IMR-90 (cell line): ENCODE measurements at places on chromosomes 6 and 20.
A peak's percentile ranks its signal among the peaks of the same experiment; 100 is the strongest.

GRCh38 chr6:50661636-50662035 lies 51.7 kb upstream of the TFAP2D start:
- no peak for DNase-seq

- DNase-seq = no peak
Observed at GRCh38 chr20:59159091-59159490, 4.5 kb upstream of the ZNF831 start.

DNA sequence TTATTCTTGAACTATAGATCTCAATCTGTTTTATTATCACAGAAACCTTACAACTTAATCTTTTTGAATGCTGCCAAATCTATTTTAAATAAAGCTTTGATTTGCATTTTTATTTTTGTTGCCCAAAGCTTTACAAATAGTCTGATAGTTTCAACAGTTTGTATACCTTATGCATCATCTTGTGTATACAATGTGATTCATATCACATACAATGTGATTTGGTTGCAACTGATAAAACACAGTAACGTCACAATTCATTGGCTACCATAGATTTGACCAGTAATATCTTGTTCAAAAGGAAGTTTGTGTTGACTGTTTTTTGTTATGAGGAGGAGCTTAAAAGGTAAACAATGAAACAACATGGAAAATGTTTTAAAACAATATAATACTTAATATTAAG lies 110.9 kb downstream of the EYA4 start:
- peak; percentile 37 for DNase-seq

- DNase-seq = no peak
Observed at GRCh38 chr6:74826263-74826662, 379.6 kb downstream of the COL12A1 start.

DNA sequence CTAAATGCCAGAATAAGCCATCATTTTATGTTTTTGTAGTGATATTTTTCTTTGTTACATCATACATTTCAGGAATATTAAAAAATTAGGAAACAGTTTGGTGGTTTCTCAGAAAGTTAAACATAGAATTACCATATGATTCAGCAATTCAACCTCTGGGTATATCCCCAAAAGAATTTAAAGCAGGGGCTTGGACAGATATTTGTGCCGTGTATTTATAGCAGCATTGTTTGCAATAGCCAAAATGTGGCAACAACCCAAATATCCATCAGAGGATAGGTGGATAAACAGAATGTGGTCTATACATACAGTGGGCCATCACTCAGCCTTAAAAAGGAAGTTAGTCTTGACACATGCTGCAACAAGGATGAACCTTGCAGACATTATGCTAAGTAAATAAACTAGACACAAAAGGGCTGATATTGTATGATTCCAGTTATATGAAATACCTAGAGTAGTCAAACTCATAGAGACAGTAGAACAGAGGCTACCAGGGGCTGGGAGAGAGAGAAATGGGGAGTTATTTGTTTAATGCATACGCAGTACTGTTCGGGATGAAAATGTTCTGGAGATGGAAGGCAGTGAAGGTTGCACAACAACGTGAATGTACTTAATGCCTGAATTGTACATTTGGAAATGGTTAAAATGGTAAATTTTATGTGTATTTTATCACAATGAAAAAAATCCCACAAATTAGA lies 18.9 kb upstream of the TRAF3IP2 start:
- peak; percentile 31 for DNase-seq

- DNase-seq = peak; percentile 52
Observed at GRCh38 chr6:7219310-7219709, 93.7 kb downstream of the SSR1 start.

- no peak for DNase-seq
Observed at GRCh38 chr6:167481307-167481926, 156.5 kb downstream of the TTLL2 start.

DNA sequence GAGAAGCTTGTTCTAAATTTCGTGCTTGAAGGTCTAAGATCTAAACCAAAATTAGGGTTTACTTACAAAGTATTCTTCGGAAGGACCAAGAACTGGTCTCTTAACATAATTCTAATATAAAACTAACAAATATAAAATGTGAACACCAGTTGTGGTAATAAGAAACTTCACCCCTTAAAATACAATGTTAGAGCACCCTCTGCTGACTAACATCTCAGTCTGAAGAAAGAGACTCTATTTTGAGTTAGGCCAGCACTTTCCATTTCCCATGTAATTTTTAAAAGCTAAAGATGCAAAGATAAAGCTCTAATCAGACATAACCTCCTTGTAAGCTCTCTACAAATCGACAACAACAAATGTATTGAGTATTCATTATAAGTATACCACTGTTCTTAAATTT lies 24.6 kb downstream of the ATG5 start:
- DNase-seq = peak; percentile 65

DNA sequence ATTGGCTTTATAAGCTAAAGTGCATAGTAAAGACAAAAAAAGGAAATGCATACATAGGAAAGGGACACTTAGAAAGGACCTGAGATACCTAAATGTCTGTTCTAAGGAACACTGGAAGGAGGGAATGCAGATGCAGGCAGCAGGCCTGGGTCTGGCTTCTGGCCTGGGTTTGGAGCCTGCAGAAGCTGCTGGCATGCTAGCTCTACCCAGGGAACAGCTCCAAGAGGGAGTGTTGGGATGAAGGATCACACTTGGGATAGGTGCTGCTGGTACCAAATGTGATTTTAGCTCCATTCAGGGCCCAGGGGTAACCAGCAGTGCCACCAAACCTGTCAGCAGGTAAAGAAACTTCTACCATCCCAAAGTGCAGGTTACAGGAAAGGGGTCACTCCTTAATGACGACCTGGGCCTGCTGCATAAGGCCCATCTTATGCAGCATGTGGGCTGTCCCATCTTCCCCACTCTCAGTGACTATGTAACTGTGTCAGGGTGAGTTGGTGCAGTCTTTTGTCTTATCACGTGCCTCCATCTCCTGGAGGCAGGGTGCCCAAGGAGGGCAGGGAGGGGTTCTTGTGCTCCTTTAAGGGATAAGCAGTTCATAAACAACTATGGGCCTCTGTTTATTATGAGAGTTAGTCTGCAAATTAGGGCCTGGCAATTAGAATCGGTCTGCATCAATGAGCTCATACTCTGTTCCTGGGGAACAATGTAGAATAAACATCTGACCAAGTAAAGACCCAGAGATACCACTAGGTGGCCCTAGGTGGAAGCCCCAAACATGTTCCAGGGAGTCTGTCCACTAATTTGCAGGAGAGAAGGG lies 26.9 kb downstream of the DDX27 start:
- DNase-seq = peak; percentile 55

DNA sequence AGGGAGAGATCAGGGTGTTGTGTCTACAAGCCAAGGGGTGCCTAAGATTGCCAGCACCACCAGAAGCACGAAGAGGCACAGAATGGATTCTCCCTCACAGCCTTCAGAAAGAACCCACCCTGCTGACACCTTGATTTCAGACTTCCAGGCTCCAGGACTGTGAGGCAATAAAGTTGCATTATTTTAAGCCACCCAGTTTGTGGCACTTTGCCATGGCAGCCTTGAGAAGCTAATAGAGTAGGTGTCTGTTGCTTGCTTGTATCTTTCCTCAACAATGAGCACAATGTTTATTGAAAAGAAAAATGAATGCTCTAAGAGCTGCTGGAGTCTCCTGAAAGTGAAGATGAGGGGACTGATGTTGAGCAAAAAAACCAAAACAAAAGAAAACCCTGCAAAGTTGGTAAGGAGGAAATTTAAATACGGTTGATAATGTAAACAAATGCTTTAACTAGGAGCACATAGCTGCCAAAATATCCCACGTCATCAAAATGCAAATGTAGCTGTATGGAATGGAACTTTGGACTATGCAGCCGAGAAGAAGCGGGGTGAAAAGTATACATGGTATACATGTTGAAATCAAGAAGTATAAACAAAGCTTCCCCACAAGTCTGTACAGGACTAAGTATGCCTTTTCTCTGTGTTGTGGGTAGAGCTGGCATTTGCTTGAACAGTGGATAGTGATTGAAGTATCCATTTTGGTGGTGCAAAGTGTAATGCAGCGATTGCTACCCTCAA lies 8.0 kb downstream of the IL20RA start:
- DNase-seq = no peak

GRCh38 chr6:2434116-2434515 lies 188.7 kb upstream of the GMDS start:
- no peak for DNase-seq

DNA sequence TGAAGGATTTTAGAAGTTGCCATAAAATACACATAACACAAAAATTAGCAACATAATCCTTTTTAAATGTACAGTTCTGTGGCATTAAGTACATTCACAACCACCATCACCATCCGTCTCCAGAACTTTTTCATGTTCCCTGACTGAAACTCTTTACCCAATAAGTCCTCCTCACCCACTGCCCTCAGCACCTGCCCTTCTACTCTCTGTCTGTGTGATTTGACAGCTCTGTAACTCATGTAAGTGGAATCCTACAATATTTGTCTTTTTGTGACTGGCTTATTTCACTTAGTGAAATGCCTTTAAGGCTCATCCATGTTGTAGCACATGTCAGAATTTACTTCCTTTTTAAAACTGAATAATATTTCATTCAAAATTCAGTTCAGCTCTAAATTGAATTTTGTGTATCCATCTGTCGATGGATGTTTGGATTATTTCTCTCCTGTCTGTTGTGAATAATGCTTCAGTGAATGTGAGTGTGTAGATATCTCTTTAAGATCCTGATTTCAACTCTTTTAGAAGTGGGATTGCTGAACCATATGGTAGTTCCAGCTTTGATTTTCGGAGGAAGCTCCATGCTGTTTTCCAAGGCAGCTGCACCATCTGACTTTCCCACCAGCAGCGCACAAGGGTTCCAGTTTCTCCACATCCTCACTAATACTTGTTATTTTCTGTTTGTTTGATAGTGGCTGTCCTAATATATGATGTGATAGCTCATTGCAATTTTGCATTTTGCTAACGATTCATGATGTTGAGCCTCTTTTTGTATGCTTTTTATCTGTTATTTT lies 4.2 kb downstream of the ENTPD6 start:
- DNase-seq = no peak

GRCh38 chr6:125940247-125941041 lies 16.1 kb upstream of the HINT3 start:
- DNase-seq = peak; percentile 32

DNA sequence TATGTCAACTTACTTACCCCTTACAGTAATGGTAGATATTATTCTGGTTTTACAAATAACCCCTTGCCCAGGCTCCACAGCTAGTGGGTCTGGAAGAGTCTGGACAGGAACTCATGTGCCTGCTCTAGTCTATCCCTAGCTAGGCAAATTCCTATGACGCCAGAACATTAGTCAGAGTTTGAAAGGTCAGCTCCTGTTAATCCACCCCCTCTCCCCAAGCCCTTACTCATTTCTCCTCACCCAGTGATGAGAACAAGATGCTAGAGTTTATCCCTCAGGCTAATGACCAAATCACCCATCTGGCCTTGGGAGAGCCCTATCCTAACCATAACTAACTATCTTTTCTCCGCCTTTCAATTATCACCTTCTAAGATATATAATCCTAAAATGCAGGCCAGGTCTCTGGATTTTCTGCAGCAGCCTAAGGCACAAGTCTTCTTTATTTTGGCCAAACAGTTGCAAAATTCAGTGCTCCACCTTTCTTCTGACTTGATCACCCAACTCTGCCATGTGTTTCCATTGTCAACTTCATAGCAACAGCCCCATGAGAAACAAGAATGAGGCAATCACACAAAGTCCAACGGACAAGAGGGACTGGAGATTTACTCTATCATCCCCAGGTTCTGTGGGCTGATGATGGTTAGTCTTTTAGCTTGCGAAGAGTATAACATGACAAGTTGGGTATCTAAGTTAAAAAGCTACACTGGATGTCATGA lies 113.3 kb downstream of the TASP1 start:
- peak; percentile 97 for DNase-seq

GRCh38 chr6:74834967-74835366 lies 370.9 kb downstream of the COL12A1 start:
- DNase-seq = no peak

- peak; percentile 57 for DNase-seq
Observed at GRCh38 chr20:34452281-34452982, 63.8 kb upstream of the DYNLRB1 start.

DNA sequence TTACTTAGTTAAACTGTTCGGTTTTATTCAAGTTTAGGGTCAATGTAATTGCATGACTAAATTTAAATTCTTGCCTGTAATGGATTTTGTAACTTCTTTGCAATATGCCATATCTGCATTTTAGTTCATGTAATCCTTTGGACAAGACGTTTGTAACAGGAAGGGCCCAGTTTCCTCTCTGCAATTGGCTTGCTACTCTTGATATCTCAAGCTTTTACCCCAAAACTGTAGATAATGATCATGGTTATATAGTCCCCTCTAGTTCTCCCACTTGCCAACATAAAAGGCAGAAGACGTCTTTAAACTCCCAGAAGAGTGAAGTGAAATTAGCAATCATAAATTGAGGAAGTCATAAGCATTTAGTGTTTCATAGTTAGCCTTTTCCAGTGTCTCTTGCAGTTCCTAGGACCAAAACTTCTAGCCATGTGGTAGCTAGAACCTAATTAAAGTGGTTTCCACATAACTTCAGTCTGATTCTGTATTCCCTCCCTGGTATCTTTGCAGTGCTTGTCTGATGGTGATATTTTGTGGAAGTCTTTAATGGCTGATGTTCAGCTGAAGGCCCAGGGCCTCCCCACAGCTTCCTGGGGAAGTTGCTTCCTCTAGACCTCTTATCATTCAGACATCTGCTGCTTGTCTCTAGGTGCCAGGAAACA lies 117.8 kb upstream of the SUPT3H start:
- no peak for DNase-seq

DNA sequence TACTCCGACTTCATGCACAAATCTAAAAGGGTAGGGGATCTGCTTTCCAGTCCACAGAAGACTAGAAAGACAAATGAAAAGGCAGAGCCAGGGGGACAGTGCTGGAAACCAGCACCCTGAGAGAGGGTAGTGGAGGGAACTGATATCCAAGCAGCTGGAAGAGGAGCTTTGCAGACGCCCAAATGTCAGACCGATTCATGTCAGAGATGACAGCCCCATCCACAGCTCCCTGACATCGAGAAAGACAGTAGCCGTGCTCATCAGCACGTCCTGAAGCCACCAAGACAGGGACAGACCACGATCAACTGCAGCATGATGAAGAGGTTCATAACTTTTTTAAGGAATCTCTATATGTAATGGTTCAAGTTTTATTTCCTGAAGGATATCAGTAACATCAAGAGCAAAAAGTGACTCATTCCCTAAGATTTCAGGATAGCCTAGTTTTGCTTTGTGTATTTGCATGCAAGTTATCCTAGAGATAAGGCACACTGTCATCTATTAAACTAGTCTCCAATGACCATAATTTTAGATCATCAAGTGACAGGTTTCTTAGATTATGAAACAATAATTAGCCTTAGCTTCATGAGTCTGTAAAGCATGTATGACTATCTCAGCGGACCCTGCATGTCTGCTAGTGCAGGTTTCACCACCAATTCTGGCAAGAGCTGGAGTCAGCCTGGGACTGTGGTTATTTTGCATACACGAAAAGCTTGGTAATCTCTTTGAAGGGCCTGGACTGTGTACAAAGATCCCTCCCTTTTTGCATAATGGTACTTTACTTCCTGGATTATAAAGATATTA lies 43.0 kb downstream of the PRDM1 start:
- peak; percentile 84 for DNase-seq

- no peak for DNase-seq
Observed at GRCh38 chr6:126086560-126086959, 100.2 kb downstream of the TRMT11 start.

GRCh38 chr6:30979690-30980089 lies 3.8 kb upstream of the MUC21 start:
- DNase-seq = no peak

- DNase-seq = no peak
Observed at GRCh38 chr20:60446267-60447111, 488.3 kb downstream of the CDH26 start.

GRCh38 chr20:50569864-50570836 lies 60.0 kb downstream of the PTPN1 start:
- peak; percentile 37 for DNase-seq
